ENCODE measurements at places on chromosomes 11 and 22.

GRCh38 chr11:47377571-47378009 lies 757 bp downstream of the SPI1 start:
- no peak for DNase-seq

GRCh38 chr11:10294290-10294953 lies 403 bp upstream of the SBF2 start:
- peak; percentile 78 for DNase-seq

DNA sequence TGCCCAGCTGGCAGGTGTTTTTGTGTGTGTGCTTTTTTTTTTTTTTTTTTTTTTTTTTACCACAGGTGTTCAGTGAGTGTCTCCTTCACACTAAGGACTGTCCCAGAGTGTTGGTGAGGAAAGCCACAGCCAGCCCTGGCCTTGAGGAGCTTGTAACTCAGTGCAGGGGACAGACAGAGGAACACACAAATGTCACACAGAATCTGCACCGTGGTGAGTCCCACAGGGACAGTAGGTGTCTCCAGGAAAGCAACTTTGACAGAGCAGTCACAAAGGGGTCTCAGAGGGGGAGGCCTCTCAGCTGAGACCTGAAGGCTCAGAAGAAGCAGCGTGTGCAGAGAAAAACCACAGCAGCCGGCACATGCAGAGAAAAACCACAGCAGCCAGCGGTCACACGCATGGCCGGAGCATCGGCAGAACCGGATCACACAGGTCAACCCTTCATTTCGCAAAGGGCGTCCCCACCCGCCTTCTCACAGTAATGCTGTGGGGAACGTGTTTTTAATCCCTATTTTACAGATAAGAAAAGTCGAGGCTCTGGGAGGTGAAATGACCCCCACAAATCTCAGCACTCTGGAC lies 101.7 kb upstream of the PRR5 start:
- no peak for DNase-seq

DNA sequence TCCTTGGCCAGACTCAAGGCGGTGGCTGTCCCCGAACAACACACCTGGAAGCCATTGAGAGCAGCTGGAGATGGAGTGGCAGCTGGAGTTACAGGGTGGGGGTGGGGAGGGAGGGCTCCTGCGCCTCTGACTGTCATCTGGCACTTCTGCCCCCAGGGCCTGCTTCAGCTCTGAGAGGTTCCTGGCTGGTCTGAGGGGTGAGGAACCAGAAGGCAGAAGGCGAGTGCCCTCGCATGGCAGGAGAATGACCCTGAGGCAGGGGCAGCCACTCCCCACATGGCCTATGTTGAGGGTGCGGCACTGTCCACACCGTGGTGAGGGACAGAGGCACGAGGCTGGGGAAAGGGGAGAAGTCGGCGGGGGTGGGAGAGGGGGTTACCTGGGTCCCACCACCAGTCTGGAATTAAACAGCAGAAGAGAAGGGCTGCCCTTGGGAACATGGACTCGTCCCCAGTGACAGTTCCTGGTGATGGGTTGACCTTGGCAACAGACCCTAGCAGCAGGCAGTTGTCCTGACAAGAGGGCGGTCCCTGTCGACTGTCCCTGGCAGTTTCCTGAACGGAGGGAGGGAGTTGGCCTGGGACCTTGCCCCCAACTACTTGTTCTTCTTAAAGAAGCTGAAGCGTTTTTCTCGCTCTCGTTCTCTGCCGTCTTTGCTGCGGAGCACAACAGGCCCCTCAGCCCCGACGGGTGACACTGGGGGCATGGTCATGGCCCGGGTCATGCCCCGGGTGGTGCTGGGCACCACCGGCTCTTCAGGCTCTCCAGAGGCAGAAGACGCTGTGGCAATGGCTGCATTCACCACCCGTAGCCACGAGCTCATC lies 7.8 kb upstream of the RBM4B start:
- no peak for DNase-seq

GRCh38 chr11:81246941-81247340 lies 1486.7 kb downstream of the FAM181B start:
- DNase-seq, result no peak

DNA sequence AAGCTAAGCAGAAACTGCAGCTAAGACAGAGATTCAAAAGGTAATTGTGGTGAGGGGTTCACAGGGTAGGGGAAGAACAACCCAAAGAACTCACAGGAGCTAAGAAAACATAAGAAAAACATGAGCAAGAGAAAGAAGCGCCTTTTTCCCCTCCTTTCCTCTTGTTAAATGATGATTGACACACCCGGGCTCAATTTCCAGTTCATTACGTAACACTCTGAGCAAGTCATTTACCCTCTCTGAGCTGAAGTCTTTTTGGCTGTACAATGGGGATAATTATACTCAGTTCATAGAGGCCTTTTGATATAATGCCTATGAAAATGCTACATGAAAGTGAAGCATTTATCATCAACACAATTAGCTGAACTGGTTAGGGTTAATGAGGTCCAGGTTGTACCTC lies 17.2 kb downstream of the LRP4 start:
- no peak for DNase-seq

Measured in fibroblast of skin of abdomen (primary cell).